ENCODE measurements at places on chromosomes 6 and 20.

DNA sequence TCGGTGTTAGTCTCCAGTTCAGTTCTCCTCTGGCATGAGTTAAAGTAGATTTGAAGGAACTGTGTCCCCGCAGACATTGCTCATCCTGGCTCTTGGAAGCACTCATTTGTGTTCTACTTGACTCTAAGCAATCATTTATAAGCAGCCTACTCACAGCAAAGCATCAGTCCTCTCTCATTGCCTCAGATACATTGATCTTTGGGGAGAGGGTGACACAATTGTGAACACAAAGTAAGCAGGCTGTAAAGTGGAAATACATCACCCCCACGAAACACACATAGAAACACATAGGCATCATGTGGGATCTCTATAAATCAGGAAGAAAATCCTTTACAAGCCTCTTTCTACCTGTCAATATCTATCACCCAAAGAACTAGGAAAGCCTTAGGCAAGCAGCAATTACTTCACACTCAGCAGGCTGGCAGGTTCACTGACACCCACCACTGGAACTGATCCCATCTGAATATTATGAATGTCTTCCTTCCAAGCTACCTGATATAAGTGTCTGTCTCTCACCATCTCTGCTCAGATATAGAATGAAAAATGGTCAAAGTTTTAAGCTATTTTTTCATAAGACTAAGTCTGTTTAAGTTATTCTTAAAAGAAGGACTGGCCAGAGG, 675.8 kb downstream of the HACE1 start:
- DNase-seq = no peak

GRCh38 chr6:157510323-157511188, 129.6 kb downstream of the ZDHHC14 start:
- no peak for DNase-seq

DNA sequence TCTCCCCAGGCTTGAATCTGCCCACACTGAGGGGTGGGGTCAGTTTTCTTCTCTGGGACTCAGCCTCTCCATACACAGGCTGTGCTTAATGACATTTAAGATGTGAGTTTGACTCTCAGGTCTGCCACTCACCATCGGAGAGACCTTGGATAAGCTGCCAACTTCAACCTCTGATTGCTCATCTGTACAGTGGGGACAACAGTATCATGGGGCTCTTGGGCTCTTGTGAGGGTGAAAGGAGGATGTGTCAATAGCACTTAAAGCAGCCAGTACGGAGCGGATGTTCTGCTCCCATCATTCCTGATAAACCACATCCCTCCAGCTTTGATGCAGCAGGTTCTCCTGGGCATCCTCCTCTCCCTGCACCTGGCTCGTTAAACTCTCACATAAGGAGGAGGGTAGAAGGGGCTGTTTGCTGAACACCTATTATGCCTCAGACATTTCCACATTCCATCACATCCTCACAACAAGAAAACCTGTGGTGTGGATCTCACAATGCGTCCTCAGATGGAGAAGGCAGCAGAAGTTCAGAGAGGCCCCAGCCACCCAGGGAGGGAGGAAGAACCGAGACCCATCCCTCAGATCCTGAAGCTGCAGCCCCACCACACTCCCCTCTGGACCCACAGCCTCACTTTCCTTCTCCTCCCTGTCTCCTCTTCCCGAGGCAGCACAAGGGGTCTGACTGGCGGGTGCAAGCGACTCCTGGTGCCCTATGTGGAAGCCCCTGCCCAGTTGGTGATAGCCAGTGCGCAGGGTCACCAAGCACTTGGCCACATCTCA, 1.9 kb upstream of the PDYN start:
- DNase-seq = no peak

- no peak for DNase-seq
Observed at GRCh38 chr6:63261820-63262219, 50.6 kb downstream of the FKBP1C start.

DNA sequence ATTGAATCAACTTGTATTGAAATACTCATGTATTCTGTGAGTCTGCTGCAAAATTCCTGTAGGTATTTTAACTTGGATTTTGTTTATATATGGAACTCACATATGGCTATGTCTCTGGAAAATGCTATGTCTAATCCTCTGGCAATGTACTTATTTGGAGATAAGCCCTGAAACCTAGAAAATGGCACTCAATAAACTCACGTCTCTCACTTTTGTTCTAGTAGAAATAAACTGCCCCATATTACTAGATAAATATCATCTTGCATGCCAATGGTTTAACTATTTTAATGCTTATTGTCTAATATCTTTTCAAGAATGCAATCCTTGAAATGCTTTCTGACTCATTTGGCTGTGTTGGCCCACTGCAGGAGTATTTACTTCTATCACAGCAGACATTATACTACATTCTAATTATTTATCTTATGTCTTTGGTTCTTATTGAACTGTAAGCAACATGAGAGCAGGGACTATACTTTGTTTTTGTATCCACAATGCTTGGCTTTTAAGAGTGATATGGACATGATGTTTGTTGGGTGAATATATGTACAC, 292.2 kb upstream of the RSPO3 start:
- DNase-seq = no peak

DNA sequence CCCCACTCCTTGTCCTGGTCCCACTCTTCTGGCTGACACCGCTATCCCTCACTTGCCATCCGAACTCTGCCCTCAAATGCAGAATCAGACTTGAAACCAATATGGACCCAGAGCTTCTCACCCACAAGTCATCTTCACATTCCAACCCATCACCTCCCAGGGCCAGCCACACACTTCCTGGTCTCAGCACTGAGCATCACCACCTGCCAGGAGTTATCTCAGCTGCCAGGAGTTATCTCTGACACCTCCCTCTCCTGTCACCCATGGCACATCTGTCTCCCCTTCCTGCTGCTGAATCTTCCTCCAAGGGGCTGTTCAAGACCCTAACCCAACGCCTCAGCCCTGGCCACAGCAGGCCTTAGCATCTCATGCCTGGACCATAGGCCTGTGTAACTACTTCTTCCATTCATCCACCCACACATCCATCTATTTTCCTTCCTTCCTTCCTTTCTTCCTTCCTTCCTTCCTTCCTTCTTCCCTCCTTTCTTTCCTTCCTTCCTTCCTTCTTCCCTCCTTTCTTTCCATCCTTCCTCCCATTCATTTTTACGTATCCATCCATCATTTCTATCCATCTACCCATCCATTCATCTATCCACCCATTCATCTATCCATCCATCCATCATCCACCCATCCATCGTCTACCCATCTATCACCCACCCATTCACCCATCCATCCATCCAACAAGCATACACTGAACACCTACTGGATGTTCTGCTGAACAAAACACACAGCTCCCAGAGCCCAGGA, 74.6 kb upstream of the NNAT start:
- DNase-seq = no peak

DNA sequence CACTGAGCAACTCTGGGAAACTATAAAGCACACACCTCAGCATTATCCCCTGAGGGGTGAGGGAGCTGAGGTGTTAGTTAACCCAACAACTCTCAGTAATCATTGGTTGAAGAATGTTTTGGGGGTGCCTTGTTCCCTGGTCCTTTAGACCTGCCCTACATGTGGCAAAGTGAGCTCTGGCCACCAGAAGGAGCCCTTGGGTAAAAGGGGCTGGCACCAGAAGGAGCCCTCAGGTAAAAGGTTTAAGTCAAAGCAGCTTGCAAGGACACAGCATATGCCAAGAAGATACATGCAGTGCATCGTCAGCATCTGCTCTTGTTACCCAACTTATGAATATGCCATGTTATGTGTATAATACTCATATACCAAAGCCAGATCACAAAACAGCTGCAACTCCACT, 1081.7 kb downstream of the KIF16B start:
- DNase-seq = no peak

DNA sequence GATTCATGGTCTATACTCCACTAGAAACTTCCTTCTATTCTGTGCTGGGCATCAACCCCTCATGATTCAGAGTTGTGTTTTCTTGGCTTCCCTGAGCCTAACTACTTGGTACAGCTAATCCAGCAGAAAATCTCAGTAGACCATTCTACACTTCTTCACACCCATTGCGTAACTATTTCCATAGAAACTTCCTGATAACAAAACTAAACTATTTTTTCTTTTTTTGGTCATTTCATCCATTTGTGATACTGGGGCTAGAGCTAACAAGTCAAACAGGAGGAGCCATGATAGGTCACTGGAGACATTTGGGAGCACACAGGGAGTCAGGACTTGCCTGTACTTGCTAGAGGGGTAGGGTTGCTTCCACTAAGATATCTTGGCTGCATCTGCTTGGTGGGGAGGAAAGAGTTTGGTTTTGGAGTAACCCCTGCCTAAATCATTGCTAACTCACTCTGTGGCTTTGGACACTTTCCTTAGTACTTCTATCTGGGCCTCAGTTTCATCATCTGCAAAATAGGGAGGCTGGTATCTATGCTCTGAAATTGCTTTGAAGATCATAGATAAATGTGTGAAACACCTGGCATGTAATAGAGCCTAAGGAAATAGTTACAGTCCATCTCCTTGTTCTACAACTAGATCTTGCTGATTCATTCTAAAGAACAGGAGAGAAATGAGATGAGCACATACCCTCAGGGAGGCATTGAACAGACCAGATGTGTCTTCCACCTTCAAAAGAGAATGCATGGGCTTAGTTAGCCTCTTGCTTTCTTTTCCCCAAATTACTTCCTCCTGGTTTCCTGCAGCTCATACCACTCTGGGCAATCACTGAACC, 127.9 kb upstream of the ADGRF1 start:
- DNase-seq = no peak

- no peak for DNase-seq
Observed at GRCh38 chr6:7254980-7255835, 57.8 kb downstream of the SSR1 start.

DNA sequence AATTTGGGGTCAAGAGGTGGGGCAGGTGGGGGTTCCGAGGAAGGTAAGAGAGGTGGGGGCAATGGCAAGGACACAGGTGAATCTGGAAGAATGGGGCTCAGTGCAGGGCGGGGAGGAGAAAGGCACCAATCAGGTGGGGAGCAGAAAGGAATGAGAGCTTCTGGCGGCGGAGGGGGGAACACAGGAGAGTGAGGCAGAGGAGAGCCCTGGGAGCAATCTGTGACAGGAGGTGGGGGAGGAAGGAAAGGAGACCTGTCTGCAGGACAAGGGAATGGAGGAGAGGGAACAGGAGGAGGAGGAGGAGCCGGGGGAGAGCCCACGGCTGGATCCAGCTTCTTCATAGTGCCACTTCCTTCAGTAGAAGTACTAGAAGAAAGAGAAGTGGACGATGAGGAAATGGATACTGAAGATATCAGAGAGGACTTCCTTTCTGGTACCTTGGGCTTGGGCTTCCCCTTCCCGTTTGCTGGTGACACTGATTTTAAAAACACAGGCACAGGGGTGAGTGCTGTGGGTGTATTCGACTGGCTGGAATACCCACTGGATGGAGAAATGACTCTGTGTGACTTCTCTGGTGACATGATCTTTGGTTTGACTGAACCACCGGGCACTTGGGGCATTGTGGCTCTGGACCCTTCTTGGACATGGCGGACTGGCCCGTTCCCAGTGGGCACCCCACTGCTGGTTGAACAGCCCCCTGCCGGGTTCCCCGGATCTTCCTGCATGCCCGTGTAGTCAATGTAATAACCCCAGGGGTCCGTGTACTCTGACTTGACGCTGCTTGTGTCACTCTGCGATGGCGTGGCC, 27.4 kb downstream of the HEBP2 start:
- peak; percentile 22 for DNase-seq

- no peak for DNase-seq
Observed at GRCh38 chr6:116866281-116866871, 10.7 kb upstream of the RFX6 start.

DNA sequence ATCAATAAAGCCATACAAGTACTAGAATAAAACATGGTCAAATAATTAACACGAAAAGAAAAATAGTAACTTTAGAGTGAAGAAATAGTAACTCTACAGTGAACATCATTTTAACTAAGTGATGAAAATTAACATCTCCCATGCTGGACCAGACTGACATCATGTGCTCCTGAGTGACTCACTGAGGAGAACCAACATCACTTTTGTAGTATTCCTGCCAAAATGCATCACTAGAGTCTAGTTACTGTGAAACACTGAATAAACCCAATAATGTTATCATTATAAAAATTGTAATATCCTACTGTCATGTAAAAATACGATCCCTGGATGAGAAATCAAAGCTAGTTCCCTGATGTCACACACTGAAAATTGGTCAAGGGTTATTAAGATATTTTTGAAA, 361.3 kb downstream of the CD109 start:
- no peak for DNase-seq

- DNase-seq = no peak
Observed at GRCh38 chr20:14612391-14612790, 275.0 kb upstream of the FLRT3 start.

DNA sequence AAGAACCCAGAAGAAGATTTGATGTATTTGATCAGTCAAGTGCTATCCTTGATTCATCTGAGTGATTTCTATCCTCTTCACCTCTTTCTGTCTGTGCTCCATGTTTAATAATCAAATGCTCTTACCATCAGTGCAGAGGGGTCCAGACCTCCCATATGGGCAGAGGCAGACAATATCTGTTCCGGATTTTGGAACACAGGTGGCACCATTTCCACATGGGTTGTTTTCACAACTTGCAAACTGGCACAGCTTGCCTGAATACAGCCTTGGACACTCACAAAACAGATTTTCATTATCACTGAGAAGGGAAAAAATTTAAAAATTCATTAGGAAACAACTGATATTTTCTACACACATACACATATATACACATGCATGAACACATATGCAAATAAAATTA, 228.5 kb downstream of the PHF3 start:
- no peak for DNase-seq

DNA sequence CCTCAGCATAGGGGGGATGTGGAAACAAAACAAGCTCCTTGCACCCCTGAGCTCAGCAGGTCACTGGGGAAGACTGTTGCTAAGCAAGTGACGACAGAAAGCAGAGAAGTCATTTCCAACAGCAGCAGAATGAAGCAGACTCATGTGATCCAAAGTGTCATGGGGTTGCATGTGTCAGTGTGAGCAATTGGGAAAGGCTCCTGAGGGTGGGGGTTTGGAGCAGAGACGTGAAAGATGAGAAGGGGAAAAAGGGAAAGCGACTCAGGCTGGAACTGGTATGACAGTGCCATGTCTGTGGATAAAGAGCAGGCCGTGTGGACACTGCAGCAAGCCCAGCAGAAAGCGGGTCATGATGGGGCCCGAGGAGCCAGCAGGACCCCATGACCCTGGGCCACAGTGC, 363.9 kb downstream of the PREX1 start:
- DNase-seq = no peak

DNA sequence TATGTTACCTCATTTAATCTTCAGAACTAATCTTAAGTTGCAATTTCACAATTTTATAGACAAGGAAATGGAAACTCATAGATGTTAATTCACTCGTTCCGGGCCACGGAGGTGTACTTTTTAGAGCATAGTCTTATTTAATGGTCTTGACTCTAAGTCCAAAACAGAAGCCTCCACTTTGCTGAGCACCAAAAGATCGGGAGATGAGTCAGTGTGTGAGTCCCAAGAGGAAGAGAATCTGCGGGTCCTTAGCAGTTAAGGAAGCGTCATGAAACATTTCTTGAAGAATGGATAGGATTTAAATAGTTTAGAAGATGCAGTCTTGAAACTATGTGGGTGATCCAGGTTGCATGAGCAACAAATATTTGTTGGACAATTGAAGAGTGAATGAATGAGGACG, 231.8 kb upstream of the QKI start:
- DNase-seq = no peak

- DNase-seq = no peak
Observed at GRCh38 chr6:4773181-4773580, 3.0 kb upstream of the CDYL start.
